H7 (cell line): ENCODE measurements at places on chromosomes 13 and 19. TPM values are rescaled to one million over a fixed set of nuclear protein-coding genes. Genes with fewer than 3 reads are reported as not detected.

GRCh38 chr13:44313674-44314073, 60.0 kb upstream of the SERP2 start:
- no peak for DNase-seq

DNA sequence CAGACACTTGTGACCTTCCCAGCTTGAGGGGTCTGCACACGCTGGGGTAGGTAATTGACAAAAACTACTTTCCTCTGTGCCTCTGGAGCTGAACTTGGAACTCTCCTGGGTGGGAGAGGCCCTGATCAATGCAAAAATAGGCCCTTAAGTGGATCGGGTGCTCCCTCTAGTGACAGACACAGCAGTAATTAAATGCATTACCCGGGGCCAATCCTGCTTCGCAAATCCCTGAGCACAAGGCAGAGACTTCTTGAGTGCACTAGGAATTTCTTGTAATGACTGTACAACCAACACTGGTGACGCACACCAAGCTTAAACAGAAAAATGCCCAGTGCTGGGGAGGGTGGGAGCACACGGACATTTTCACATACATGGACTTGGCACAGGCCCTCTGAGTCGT, 10.6 kb upstream of the UBE2S start:
- peak; percentile 91 for DNase-seq

DNA sequence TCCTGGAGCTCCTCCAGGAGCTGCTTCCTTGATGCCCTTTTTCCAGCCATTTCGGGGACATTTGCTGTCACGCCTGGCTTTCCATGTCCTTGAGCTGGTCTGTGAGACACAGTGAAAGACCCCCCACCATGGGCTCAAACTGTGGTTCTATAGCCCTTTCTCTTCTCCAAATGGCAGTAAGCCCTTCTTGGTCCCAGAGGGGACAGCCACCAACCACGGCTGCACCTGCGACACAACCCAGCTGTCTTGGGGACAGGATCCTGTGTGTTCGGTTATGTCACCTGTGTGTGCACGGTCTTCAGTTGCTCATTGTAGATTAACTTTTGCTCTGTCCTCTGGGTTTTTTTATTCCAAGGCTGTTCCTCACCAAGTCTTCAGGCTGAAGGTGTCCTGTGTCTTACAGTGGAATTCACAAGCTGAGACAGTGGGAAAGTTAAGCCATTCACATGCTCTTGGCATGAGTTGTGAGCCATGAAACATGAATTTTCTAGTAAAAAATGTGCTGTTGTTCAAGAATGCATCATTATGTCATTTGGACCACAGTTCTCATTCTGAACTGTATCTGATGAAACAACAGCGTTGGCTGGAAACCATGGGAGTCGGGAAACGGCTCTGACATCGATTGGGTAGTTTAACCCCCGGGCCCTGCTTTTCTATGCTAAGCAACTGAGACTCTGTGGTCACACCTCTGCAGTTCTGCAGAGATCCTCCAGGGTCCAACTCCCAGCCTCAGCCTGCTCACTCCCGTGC, 129.5 kb upstream of the MCF2L start:
- DNase-seq = no peak

GRCh38 chr13:24899601-24900000, 135.6 kb downstream of the RNF17 start:
- no peak for DNase-seq

- no peak for DNase-seq
Measured at GRCh38 chr13:61600360-61601033, 184.8 kb upstream of the PCDH20 start.

DNA sequence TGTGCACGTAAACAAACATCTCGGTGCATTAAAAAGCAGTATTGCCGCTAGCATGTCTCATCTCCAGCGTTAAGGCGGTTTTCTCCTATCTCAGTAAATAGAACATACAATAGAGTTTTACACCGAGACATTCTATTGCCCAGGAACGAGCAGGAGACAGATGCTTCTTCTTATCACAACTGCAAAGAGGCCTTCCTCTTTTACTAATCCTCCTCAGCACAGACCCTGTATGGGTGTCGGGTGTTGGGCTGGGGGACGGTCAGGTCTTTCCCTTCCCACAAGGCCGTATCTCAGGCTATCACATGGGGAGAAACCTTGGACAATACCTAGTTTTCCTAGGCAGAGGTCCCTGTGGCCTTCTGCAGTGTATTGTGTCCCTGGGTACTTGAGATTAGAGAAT, 21.2 kb downstream of the ZNF233 start:
- no peak for DNase-seq

The GNG8 gene
- not detected in 2 replicates for total RNA-seq

- peak; percentile 78 for DNase-seq
Measured at GRCh38 chr19:14494910-14495671, 836 bp downstream of the GIPC1 start.

DNA sequence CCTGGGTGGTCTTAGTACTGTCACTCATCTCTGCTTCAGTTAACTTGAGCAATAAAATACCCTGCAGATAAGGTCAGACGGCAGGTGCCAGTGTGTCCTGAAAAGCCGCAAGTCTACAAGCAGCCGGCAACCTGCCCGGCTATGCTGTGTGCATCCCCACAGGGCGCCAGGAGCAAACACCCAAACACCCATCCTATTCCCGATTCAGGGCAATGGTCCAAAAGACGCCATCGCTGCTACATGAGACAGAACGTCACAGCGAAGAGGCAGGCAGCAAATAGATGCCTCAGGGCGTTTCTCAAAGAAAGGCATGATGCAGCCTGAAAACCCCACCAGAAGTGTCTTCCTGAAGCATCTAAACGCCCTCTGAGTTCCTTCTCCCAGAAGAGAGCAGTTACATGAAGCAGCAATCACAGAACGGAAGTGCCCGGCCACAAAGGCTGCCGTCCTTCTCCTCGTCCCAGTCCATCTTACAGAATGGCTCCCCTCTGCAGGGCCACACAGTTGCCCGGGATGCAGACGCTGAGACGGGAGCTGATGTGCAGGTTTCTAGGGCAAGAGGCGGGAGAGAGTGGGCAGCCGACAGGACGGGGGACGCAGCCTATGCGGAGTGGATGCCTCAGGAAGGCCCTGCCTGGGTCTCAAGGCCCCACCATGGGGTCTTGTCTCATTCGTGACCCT, 35.1 kb downstream of the RASA3 start:
- DNase-seq = no peak

DNA sequence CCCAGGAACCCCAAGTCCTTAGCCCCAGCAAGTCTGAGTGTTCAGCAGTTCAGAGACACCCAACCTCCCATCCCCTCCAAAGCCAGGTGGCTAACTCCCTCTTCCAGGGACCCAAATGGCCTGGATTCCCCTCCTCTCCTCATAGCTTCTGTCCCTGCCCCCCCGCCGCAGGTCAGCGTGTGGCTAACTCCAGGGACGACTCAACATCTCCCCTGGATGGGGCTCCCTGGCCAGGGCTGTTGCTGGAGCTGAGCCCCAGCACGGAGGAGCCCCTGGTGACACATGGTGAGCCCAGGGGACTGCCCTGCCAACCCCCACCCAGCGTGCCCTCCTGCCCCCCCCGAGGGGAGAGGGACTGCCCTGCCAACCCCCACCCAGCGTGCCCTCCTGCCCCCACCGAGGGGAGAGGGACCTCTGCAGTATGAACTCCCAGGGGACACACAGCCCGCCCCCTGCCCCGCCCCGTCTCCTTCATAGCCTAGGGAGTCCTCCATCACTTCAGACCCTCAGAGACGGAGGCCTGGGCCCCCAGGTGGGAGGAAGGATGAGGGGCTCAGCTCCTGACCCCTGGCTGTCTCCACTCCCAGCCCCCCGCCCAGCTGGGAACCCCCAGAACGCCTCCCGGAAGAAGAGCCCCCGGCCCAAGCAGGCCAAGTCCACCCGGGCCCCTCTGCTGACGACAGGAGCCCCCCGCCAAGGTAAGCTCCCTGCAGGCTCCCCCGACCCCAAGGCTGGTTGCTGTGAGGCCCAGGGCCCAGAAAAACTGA, 1.7 kb downstream of the SSC5D start:
- peak; percentile 66 for DNase-seq

DNA sequence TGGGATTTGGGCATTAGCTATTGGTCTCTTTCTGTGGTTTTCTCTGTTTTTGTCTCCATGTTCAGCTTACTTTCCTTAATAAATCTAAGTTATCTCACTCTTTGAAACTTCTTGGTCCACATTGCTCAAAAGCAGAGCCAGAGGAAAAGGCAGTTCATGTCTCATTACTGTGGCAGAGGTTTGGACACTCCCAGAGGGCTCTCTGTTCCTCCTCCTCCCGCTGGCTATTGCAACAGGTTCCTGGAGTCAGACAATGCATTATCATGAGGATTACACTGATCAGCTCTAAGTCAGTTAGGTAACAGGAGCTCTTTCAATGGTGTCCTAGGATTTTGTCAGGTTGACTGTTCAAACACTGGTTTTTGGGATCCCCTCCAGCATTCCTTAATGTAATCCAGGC, 298.8 kb downstream of the NDFIP2 start:
- no peak for DNase-seq

GRCh38 chr13:113749967-113750366, 9.1 kb upstream of the TMEM255B start:
- no peak for DNase-seq

DNA sequence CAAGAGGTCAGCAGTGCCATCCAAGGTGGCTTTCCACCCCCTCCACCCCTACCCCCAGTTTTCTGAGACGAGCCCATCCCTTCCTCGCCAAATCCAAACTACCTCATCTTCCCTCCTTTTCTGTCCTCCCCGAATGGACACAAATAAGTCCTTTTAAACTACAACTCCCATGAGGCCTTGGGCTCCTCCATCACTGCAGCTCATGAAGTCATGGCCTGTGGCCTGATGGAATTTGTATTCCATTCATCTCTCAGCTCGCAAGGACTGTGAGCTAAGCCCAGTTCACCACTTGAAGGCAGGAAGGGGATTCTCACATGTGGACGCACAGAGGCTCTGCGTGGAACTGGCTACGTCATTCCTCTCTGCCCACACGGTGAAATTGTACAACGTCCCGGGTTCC, 12.5 kb downstream of the PTPRH start:
- DNase-seq = peak; percentile 56

The ZNF98 gene
- not detected in 2 replicates for total RNA-seq

DNA sequence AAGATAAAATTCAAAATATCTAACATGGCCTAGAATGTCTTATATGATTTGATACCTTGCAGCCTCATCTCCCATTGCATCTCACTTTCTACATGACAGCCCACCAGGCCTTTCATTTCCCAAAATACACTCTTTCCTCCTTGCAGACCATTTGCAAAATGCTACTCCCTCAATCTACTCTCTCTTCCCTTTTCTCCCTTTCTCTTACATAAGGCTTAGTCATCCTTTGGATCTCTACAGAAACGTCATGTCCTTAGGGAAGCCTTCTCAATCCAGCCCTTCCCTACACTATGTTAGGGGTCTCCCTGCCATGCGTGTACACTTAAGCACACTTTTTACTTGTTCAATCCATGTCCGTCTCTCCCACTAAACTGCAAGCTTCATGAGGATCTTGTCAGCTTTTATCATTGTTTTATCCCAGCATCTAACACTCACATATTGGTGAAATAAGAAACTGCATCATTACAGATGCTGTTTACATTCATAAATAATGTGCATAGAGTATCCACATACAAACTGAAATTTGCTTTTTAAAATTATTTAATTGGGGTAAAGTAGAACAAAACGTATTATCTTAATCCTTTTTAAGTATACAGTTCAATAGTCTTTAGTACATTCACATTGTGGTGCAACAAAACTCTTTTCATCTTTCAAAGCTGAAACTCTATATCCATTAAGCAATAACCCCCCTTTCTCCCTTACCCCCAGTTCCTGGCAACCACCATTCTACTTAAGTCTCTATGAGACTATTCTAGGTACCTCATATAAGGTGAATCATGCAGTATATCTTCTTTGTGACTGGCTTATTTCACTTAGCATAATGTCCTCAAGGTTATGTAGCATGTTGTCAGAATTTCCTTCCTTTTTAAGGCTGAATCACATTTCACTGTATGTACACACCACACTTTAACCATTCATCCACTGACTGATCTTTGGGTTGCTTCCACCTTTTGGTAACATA, 11.5 kb upstream of the WBP4 start:
- no peak for DNase-seq

- DNase-seq = peak; percentile 24
Measured at GRCh38 chr13:113531041-113531873, 40.7 kb upstream of the DCUN1D2 start.

GRCh38 chr13:80633251-80633650, 292.3 kb upstream of the SPRY2 start:
- no peak for DNase-seq

The SSC5D gene
- total RNA-seq = 0.48 and 0.87 TPM in 2 replicates

DNA sequence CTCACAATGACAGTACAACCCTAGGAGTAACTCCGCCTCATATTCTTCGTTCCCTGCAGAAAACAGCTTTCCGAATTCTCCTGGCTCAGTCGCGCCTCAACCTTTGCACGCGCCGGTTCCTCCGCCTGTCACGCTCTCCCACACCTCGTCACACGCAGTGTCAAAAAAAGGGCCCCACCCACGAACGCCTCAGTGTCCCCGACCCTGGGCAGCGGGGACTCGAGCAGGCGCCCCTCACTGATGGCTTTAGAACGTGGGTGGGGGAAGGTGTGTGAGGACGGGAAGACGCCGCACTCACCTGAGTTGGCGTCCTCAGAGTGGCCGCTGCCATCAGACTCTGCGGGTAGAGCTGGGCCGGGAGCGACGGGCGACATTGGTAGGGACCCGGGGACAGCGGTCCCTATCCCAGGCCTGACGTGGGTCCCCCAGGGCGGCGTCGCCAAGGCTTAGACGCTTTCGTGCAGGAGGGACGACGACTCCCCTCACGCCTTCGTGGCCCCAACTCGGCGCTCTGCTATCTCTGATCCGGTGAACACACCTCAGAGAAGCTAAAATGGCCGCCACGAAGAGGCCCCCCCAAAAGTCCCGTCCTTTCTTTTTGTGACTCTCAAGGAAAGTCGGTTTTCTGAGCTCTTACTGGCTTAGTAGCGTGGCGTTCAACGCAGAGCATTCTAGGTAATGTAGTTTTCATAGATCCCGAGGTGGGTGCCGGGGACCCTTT, at the start of gene ZNF154:
Gene ZNF154, minus strand, starts transcription at position 564 of the 721 bp plus-strand sequence. Its CDS starts 233 bp downstream, at position 331.
- DNase-seq = peak; percentile 93

The CBLC gene
- total RNA-seq = 15.3 and 16.3 TPM in 2 replicates

DNA sequence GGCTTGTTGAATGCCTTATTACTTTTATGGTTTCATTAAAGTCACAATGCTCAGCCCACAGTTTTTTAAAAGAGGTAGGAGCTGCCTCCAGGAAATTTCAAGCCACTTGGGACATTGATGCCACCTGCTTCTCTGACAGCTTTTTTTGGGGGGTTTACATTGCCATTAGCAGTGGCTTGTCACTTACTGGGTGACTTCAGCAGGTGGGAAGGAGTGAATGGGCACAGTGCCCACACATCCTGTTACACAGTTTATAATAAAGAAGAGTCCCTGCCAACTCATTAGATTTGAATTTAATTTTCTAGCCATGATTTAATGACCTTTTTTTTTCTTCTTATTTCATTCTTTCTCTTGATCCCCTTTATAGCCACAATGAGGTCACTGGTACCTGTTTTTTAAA, 61.0 kb downstream of the NHLRC3 start:
- DNase-seq = no peak

GRCh38 chr13:32998966-32999365, 17.3 kb upstream of the KL start:
- no peak for DNase-seq

GRCh38 chr19:13748169-13748828, 16.0 kb upstream of the MRI1 start:
- DNase-seq = peak; percentile 58
